Naive thymus-derived CD4-positive, alpha-beta T cell (primary cell): ENCODE measurements at places on chromosomes 7 and 10.

DNA sequence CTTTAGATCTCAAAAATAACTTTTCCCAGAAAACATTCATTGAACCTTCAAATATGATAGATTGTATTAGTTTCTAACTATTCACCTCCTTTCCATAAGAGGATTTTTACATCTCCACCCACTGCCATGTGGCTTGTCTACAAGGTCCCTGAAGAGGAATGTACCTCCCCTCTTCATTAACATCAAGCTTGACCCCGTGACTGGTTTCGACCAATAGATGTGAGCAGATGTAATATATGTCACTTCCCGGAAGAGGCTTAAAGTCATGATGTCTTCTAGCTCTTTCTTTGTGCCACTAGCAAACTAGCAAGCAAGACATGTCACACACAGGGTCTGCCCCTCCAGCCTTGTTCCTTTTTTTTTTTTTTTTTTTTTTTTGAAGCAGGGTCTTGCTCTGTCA is 6.9 kb downstream of the BAZ1B start:
- DNase-seq: no peak

DNA sequence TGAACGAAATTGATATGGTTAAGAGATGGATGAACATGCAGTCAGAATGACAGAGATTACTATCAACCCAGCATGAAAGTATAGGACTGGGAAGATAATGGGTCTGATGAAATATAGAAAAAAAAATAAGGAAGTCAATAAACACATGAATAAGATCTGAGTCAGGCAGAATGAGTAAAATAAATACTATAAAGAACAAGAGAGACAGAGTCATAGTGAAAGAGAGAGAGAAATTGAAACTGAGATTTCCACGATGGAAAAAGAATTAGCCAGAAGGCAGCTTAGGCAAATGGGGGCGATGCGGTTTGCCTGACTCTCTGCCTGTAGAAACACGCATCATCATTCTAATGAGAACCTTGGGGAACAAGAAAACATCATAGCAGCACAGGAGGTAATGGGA is 26.6 kb downstream of the SEMA3D start:
- DNase-seq: no peak

DNA sequence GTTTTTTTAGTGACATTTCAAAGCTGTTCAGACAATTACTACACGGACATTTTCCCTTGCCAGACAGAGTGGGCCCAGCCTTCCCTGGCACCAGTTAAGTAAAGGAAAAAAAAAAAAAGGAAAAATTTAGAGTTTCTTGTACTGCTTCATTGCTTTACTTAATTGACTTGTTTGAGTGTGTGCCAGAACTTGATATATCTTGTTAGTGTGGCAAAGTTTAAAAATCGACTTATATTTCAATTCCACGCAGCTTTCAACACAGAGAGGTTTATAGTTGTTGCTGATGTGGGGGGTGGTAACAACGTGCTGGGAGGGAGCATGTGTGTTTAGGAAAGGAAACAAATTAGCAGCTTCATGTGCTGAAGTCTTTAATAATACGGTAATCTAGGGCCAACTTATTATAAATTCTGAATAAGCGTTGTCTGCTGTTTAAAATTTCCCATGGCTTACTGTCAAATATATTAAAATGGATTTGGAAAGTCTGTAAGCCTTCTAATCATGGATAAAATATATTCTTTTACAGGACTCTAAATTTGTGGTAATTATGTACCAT is 1104.6 kb downstream of the SORCS3 start:
- DNase-seq: no peak

DNA sequence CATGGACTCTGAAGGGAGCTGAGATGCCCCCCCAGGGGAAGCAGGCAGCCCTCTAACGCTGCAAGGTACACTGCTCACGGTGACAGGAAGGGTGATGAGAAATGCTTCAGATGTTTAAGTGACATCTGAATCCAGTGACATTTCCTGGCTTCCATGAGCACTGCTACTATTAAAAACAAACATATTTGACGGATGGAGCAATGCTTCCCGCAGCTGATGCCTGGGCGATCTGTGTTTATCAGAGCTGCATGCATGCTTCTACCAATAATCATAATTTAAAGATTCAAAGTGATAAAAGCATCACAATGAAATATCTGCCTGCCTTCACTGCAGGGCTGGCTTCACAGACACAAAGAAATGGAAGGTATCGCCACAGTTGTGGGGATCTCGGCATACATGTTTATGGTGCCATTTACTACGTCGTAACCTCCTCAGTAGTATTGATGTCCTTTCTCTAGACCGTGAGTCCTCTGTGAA is 66.1 kb upstream of the AOAH start:
- no peak for DNase-seq

GRCh38 chr10:115674496-115674895 is 581.3 kb downstream of the ATRNL1 start:
- DNase-seq: no peak

DNA sequence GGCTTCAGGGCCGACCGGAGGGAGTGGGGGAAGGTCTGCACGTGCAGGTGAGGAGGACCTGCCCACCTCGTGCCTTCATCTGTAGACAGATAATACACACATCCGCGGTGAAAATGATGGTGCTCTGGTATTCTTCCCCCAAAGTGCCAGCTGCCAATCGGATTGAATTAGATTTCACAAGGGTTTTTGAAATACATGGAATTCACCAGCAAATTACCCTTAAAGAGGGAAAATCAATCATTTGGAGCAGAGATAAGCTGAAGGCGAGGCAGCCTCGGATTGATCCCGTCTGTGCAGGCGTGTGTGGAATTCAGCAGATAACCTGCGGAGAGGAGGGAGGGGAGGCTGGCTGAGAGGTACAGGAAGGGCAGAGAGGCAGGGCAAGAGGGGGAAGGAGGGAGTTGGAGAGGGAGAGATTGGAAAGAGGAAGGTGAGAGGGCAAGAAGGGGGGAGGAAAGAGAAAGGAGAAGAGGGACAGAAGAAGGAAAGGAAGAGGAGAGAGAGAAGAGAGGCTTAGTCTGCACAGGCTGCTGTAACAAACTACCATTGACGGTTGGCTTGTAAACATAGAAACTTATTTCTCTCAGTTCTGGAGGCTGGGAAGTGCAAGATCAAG is 84.2 kb downstream of the C10orf105 start:
- no peak for DNase-seq
